Retina (tissue), 1 donor: ENCODE measurements at places on chromosomes 11 and 22.

DNA sequence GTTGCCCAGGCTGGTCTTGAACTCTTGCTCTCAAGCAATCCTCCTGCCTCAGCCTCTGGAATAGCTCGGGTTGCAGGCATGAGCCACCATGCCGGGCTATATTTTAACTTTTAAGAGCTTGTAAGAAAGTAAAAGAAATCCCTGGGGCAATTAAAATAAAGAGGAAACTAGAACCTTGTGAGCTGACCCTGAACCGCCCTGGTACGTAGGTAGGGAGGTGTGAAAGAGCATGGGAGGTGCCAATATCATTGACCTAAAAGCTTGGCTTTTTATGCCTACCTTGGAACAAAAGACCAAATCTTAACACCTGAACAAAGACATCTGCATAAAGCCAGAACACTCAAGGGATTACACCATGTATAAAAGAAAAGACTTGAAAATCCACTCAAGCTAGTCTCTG is 595.1 kb downstream of the SOX6 start:
- no peak for DNase-seq

DNA sequence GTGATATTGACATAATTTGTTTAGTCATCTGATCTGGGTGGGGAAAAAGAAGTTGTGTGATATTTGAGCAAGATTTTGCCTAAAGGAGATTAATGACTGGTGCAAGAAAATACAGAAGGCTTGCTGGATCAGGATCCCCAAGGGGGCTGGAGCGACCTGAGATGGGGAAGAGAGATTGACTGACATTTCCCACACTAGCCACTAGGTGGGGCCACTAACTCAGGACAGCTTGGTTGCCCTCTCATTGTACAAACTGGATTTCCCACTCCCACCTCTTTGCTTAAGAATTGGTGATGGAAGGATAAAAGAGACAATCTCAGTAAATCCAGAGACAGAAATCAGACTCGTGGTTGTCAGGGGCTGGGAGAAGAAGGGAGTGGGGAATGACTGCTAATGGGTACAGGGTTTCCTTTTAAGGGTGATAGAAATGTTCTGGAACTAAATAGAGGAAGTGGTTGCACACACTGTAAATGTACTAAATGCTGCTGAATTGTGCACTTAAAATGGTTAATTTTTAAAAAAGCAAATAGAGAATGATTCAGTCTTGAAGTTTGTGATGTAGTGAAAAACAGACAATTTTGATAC is 50.7 kb downstream of the CTTN start:
- DNase-seq = no peak

DNA sequence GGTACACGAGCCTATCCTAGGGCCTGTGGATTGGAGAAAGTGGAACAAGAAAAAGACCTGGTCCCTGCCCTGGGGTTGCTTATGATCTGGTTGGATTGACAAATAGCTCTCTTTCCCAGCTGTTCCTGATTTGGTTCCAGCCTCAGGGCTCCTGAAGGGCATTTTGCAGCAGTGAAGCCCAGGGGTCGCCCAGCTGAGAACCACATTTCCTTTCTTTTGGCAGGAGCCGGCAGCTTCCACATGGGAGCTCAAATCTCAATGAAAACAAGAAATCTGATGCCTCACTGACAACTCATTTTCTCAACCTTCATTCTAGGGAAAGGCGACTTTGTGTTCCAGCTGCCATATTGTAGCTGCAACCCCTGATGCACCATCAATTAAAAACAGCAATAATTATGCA is 140.6 kb upstream of the CADM1 start:
- DNase-seq = peak; percentile 52

DNA sequence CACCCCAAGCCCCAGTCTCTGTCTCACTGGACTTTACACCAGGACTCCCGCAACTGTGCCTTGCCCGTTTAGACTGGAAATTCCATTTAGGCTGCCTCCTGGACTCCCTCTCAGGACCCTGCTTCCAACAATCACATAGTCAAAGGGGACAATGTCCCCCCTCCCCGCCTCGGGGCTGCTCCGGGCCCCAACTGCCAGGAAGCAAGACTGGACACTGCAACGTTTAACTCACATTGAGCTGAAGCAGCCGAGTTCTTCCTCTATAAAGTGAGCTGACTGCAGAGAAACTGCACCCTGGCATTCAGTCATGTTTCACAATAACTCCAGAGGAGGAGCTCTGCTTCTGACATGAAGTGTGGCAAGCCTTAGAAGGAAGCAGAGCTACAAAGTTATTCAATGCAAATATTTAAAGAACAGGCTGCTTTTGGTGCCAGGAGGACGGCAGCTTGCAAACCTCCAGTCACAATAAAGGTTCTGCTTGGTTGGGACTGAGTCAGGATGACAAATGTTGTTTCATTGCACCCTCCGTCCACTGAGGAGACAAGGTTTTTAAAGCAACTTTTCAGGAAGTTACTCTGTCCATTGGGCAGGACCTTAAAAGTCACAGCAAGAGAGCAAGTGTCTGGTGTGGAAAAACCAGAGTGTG is 19.9 kb downstream of the PACSIN2 start:
- DNase-seq = no peak

DNA sequence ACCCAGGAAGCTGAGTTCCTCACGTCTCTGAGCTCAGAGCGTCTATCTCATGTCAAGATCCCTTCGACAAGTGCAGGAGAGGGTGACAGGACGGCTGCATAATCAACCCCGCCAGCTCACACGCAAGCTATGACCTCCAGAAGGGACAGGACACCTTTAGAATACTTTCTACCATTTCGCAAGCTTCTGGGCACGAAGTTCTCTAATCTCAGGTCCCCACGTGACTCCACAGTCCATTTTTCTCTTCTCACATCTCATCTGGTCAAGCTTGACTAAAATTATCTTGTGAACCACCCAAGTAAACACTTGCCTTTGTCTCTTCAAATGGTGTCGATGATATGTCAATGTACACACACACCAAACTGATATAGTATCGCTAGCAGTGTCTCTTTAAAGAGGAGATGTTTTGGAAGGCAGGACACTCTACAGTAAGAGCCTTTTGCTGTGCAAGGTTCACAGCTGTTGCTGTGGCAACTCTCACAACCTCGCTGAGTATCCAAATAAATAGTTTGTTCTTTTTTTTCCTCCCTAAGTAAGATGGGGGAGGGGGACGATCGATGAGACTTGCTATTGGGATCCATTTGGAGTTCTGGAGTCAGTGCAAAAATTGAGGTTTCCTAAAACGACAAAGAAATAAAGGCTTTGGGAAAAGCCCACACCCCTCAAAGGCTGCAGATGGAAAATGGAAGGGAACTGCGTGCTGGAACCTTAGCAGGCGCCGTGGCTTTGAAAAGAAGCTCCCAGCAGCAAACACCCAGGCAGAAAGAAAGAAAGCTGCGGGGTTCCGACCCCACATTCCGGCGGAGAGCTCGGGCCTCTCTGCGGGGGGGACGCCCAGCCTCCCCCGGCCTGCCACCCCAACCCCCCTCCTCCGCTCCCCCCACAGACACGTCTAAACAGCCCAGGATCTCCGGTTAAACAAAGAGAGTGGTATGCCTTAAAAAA is 215.4 kb upstream of the UBASH3B start:
- DNase-seq = peak; percentile 73

DNA sequence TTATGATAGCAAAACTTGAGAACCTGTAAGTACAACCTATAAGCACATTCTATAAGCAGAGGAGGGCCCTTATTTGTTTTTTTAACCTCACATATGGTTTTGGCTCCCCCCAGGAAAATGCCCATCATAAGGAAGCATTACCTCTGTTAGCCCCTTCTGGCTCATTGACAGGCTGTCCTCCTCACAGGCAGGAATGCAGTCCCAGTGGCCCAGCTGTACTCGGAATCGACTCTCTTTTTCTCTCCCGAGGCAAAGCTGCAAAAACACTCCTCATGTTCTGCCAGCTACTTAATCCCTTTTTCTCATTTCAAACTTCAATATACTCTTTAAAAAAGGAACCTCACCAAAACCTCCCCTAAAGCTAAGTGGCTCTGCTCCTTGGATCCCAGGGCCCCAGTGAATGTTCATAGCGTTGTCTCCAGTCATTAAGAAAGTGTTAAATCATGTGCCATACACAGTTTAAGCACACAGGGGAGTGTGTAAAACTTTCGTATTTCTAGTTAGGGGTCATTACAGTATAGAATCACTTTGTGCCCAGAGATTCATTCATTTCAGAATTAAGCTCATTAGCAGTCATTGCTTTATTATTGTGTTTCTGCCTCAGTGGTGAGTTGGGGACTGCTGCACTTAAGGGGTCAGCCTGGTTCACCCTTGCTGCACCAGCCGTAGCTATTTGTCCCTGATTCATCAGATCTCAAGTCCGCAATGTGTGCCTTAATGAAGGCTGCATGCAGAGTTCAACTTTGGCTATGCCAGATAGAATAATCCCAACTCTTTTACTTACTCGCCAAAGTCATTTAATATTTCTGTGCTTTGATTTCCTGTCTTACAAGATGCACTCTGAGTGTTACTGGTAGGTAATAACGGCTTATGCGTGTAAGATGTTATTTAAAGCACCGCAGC is 57.6 kb downstream of the JRKL start:
- peak; percentile 71 for DNase-seq

DNA sequence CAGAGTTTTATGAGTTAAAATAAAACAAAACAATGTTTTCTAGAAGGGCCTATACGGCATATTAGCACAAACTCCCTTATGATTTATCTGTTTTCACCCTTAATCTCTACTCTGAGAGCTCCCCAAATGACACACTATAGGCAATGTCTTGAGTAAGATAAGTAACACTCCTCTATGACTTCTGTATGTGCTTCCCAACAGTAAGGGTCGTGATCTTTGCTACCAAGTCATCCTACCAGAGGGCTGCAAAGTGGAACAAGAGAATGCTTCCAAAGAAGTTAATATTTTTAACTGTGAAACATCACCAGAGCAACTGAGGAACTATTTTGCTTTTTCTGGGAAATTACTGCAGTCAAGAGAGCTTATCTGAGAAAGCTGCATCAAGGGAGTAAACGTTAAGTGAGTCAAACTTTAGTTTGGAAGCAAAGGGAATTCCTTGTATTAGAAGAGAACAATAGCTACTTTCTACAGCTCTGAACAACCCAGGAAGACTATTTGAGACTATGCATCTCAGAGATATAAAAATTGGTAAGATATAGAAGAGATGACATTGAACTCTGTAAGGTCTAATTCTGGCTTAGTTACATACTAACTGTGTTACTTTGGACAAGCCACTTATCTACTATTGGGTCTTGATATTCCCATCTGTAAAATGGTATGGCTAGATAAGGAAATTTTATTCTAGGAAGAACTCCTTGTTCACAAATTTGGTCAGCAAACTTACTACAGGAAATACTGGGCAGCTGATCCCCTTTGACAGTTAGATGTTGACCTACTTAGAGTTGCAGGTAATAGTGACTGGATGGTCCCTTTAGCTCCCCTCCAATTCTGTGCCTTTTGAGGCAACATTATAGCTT is 43.7 kb upstream of the CCDC34 start:
- DNase-seq = no peak

DNA sequence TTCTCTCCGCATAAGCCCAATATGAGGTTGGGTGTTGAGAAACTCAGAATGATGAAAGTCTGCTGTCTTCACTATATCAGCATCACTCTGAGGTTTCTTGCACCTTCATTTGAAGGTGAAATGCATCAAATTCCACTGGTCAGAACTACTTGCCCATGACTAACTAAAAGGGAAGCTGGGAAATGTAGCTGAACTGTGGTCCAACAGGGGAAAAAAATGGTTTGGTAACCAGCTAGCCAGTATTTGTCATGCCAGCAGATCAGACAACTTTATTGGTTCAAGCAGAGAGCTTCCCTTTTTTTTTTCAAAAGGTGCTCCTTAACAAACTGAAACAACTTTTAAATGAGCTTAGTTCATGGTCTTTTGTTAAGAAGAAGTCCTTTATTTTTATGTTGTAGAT is 14.2 kb upstream of the PIK3C2A start:
- no peak for DNase-seq

DNA sequence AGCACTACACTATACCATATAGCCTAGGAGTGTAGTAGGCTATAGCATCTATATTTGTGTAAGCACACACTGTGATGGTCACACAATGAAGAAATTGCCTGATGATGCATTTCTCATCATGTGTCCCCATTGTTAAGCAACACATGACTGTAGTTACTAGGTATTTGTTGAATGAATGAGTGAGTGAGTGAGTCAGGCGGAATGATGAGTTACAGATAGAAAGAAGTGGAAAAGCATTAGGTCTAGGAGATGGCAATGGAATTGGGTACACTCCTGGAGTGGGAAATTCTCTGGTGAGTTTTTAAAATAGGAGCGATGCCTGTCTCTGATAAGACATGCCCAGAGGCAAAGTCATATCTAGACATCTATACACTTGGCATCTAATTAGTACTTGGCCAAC is 160.5 kb upstream of the TBCEL start:
- no peak for DNase-seq

- no peak for DNase-seq
These were observed 357.8 kb downstream of the LARGE1 start for GRCh38 chr22:33562501-33562900.

DNA sequence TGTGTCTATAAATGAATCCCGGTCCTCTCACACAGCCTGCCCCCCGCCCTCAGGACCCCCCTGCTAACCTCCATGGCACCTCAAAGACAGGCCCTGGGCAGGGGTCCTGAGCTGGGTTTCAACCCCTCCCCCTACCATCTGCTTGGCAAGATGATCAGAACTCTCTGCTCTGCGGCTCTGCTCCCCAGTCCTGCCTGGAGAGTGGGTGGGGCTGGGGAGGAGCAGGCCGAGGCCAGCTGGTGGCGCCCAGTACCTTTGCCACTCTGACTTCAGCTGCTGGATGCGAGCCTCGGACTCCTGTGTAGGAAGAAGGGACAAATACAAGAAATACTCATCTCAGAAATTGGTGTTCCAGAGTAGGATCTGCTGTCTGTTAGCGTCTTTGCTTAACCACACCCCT is 15.0 kb downstream of the SUN2 start:
- no peak for DNase-seq

DNA sequence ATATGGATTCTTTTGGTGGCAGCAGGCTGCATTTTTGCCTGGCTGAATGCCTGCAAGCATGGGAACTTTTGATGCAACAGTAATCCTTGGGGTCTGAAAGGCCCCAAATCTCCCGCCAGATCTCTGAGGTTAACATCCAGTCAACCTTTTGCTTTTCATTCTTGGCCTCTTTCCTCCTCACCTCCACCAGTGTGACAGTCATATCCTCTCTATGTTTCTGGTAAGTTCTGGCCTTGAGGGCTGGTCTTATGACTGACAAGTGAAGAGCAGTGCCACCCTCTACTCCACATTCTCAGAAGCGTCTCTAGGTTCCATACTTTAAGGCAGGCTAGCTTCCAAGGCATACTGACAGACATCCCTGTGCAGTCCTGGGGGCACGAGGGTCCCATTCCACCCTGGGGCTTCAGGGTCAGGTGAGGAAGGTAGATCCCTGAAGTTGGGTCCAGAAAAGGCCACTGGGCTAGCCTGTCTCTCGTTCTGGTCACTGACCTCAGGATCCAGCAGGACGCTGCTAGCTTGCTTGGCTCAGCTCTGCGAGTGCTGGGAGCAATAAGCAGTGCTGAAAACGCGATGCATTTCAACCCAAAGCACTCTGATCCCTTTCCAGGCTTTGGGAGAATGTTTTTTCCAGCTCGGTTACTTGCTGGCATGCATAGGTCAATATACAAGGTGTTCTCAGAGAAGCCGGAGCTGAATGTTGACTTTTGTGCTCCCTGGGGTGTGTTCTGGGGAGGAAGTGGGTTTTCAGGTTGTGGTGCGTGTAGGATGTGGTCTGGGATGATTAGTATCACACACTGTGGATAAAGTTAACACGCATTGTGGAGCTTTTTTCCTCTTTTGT is 75.2 kb downstream of the PTPRJ start:
- no peak for DNase-seq
